ENCODE measurements at places on chromosomes 6 and 20. TPM values are rescaled to one million over a fixed set of nuclear protein-coding genes. Genes with fewer than 3 reads are reported as not detected.

The MYLK4 gene
- total RNA-seq: 0.52 TPM

The LST1 gene
- total RNA-seq: 0.09 TPM

The WDR27 gene
- 13.7 TPM for total RNA-seq

The UNC5CL gene
- under 0.01 TPM for total RNA-seq

The GFOD1 gene
- total RNA-seq: 3.5 TPM

The MACROD2 gene
- 0.63 TPM for total RNA-seq

The NDRG3 gene
- 27.9 TPM for total RNA-seq

The CYP24A1 gene
- 0.09 TPM for total RNA-seq

The TREM2 gene
- total RNA-seq: not detected

The IMPG1 gene
- not detected for total RNA-seq

The SCAND1 gene
- 50.9 TPM for total RNA-seq

The PRL gene
- not detected for total RNA-seq

The PACRG gene
- 0.16 TPM for total RNA-seq

The MGME1 gene
- 5.0 TPM for total RNA-seq

The C20orf141 gene
- total RNA-seq: not detected

The C6orf15 gene
- total RNA-seq: not detected

The BEND6 gene
- total RNA-seq: 13.1 TPM

The MAFB gene
- total RNA-seq: 0.32 TPM

The OR12D3 gene
- total RNA-seq: not detected

The GPLD1 gene
- under 0.01 TPM for total RNA-seq

The ESR1 gene
- 0.77 TPM for total RNA-seq

The CTAGE9 gene
- not detected for total RNA-seq
